ENCODE measurements at places on chromosomes 1 and 21. TPM values are rescaled to one million over a fixed set of nuclear protein-coding genes. Genes with fewer than 3 reads are reported as not detected.

- no peaks in the 10 kb centered on the region for H3K27me3 ChIP-seq
- no peak overlapping the region for H3K4me3 ChIP-seq
- peak; percentile 87 for DNase-seq
- peak overlapping the region; percentile 74 for H3K27ac ChIP-seq
- peaks cover 3% of the 10 kb centered on the region for H3K4me1 ChIP-seq
Measured at GRCh38 chr1:113684153-113684541, 75.1 kb downstream of the PHTF1 start.

DNA sequence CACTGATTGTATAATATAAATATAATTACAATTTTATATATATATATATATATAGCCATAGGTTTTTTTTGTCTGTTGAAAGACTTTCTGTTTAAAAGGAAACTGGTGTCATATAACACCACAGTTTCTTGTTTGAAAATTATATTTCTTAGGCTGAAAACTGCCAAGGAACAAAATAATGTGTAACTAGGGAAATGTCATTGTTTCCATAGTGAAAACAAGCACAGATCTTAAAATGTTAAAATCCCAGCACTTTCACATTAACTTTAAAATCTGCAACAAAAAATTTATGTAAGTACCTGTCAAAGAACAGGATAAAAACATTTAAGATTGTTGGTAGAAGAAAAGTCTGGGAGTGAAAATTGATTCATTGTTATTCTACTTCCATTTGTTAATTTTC lies 104.2 kb downstream of the ATP6V1G3 start:
- no peaks in the 10 kb centered on the region for H3K36me3 ChIP-seq
- no peak overlapping the region for H3K27ac ChIP-seq
- H3K4me1 ChIP-seq = no peaks in the 10 kb centered on the region
- H3K27me3 ChIP-seq = no peaks in the 10 kb centered on the region
- no peak overlapping the region for H3K4me3 ChIP-seq
- DNase-seq = no peak

The IQCC gene
- total RNA-seq = 2.7 TPM

- H3K27me3 ChIP-seq = no peaks in the 10 kb centered on the region
- H3K4me3 ChIP-seq = no peak overlapping the region
- no peak overlapping the region for H3K27ac ChIP-seq
- H3K4me1 ChIP-seq = no peaks in the 10 kb centered on the region
Measured at GRCh38 chr1:87723193-87723592, 394.5 kb downstream of the LMO4 start.

The UQCRHL gene
- 1.0 TPM for total RNA-seq
